ENCODE measurements at places on chromosomes 11 and 22.

DNA sequence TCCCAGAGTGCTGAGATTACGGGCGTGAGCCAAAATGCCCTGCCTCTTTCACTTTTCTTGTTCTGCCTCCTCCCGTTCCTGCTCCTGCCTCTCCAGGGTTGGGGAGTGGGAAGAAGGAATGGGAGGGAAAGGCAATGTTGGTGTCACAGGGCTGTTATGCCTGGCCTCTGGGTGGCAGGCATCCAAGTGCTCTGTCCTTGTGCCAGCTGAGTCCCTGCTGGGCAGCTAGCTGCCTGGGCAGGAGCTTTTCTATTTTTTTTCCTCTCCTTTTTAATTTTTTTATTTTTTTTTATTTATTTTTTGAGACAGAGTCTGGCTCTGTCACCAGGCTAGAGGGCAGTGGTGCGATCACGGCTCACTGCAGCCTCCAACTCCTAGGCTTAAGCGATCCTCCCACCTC is 4.1 kb upstream of the SAC3D1 start:
- no peak for DNase-seq

- no peak for DNase-seq
Observed at GRCh38 chr11:122523846-122524805, 131.4 kb upstream of the UBASH3B start.

DNA sequence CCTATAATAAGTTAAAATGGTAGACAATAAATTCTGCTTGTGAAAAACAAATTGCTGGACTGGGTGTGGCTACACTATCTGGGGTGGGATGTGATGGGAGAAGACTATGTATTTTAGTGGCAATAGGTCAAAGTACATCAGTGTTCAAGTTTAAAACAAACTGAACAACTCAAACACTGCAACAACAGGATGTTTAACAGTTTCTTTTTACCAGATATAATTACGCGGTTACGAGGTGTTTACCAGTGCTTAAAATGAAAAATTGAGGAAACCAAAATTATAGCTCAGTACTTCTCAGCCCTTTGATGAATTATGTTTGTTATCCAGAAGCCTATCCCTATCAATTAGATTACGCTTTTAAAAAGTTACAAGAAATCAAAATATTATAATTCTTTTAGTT is 3.2 kb downstream of the PRDM10 start:
- no peak for DNase-seq

DNA sequence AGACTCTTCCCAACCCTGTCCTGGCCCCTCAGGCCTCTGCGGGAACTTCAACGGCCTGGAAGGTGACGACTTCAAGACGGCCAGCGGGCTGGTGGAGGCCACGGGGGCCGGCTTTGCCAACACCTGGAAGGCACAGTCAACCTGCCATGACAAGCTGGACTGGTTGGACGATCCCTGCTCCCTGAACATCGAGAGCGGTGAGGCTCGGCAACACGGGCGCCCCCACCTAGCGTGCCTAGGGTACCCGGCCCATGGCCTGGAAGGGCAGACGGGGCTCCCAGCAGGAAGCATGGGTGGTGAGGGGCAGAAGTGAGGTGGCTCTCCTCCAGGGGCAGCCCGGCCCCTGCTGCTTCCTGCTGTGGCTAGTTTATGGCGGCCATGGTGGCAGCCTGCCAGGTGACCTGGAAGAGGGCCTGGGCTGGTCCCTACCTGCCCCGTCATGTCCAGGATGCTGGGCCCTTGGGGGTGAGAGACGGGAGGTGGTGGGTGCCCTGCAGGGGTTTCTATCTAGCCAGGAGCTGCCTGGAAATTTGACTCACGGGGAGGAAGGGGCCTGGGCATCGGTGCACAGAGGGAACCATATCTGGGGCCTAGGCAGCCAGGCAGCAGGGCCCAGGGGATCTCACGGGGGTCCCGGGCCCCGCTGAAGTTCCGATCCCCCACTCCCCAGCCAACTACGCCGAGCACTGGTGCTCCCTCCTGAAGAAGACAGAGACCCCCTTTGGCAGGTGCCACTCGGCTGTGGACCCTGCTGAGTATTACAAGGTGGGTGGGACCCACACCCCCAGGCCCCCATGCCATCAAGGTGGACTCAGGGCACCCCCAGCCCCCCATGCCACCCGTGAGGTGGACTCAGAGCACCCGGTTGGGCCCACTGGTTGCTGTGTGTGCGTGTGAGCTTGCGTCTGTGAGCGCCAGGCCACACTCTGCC is 9.2 kb downstream of the MUC2 start:
- no peak for DNase-seq

DNA sequence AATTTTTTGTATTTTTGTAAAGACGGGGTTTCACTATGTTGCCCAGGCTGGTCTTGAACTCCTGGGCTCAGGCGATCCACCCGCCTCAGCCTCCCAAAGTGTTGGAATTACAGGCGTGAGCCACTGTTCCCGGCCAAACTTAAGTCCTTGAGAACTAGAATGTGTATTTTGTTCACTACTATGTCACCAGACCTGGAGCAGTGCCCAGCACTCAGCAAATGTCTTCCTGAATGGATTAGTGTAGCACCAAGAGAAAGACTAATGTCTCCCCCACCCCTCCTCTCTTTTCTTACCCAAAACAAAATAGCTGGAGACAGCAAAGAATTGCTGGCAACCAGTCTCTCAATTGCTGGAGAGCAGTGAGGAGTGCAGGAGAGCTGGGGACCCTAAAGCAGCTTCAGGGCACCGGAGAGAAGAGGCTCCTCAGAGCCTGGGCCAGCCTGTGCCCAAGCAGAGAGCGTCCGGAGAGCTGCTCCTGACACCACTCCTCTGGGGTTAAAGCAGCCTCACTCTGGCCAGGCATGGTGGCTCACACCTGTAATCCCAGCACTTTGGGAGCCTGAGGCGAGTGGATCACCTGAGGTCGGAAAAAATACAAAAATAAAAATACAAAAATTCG is 14.9 kb downstream of the SLC25A18 start:
- no peak for DNase-seq

GRCh38 chr11:76698321-76699043 is 27.9 kb upstream of the LRRC32 start:
- no peak for DNase-seq

GRCh38 chr11:78298291-78298771 is 109.6 kb downstream of the USP35 start:
- DNase-seq = no peak

DNA sequence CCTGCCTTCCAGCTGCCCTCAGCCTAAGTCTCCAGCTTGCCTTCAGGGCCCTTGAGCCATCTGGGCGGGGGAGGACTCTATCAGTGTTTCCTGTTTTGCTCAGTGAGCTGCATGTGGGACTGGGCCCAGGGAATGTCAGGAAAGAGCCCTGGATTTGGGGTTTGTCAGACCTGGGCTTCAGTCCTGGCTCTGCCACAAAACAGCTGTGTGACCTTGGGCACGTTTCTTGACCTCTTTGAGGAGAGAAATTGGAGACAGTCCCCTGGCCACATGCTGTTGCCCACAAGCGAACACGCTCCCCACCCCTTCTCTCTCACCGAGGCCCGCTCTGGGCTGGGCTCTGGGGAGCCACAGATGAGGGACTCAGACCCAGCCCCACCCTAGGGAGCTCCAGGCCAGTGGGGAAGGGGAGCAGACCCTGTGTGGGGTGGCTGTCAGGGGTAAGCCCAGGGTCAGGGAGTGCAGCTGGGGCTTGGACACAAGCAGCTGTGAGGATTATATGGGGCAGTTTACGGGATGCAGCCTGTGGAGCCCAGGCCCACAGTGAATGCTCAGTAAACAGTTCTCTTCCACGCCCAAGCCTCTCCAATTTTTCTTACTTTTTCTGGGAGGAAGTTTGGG is 12.3 kb downstream of the MYO7A start:
- DNase-seq = no peak

- no peak for DNase-seq
Observed at GRCh38 chr22:26416670-26417276, 12.3 kb upstream of the ASPHD2 start.

Measured in CD4-positive, alpha-beta T cell treated with Interleukin-2 at 100 ng/mL for 4 hours (primary cell).